Muscle of back (tissue), 13 donors: ENCODE measurements at places on chromosomes 1 and 21.

DNA sequence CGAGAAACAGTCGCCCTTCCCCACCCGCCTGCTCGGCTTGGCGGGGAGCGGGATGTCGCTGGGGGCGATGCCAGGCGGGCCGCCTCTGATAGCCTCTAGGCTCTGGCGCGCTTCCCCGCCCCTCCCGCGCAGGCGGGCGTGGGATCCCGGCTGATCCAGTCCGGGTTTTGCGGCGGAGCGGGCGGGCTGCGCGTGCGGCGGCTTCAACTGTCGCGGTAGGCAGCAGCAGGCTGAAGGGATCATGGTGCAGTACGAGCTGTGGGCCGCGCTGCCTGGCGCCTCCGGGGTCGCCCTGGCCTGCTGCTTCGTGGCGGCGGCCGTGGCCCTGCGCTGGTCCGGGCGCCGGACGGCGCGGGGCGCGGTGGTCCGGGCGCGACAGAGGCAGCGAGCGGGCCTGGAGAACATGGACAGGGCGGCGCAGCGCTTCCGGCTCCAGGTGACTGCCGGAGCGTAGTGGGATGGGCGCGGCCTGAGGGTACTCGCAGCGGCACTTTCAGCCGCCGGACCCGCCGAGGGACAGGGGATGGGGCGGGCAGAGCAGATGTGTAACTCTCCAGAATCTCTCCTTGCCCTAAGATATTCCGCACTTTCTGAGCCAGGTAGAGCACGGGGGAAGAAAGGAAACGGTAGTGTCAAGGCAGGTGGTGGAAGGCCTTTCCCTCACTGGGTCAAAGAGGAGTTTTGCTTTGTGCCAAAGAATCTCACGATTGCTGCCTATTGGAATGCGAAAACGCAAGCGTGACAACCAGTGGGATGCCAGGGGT lies at the start of gene FAAH:
FAAH (plus strand) TSS at position 210 of the 764 bp plus-strand sequence; CDS start at position 242, 32 bp downstream.
- peak; percentile 44 for DNase-seq

DNA sequence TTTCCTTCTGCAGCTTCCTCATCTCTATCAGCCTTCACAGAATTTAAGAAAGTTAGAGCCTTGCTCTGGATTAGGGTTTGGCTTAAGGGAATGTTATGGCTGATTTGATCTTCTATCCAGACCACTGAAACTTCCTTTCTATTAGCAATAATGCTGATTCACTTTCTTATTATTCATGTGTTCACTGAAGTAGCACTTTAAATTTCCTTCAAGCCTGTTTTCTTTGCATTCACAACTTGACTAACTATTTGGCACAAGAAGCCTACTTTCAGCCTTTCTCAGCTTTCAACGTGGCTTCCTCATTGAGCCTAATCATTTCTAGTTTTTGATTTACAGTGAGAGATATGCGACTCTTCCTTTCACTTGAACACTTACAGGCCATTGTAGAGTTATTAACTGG lies 528.5 kb downstream of the PLPP3 start:
- no peak for DNase-seq

DNA sequence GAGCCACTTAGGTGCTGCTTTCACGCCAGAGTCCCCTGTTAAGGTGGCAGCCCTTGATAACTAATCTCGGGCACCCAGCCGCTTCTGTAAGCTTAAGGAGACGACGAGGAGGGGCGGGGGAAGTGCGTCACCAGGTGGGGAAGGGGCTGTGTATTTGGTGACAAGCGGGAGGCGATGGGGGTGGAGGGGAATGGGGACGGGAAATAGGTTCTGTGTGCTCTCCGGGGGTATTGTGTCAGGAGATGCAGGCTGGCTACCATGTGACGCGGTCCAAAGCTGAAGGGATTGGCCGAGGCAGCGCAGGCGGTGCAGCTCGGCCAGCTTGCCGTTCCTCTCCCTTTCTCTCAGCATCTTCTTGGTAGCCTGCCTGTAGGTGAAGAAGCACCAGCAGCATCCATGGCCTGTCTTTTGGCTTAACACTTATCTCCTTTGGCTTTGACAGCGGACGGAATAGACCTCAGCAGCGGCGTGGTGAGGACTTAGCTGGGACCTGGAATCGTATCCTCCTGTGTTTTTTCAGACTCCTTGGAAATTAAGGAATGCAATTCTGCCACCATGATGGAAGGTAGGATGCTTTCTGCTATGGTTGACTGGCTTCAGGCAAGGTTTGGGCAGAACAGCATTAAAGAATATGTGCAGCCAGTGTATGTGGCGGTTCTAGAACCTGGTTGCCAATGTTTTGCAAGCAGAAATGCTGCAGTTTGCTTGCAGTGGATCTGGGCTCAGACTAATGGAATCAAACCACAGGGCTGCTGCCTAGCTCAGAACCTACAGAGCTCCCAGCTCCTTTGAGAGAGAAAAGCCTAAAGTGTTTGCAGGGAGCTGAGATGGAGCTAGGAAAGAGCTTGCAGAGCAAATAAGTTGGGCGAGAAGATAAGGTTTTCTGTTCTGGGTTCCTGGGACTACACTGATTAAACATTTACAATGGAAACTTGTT lies at the start of gene SGIP1:
SGIP1 (plus strand) TSS at position 350 of the 937 bp plus-strand sequence; CDS start at position 556, 206 bp downstream.
- peak; percentile 42 for DNase-seq

DNA sequence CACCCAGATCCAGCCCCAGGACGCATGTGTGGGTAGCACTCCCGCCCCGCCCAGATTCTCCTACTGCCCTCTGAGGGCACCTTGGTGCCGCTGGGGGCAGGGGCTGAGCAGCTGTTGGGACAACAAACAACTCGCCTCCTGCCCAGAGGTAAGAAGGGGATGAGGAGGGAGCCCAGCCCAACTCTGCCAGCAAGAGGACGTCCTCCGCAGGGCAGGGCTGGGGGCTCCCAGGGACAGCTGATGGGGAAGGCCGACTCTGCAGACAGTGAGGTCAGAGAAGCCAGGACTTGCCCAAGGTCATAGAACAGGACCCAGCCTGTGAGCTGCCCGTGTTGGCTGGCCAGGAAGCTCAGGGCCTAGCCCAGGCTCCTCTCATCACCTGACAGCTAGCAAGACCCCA lies 18.8 kb downstream of the RAP1GAP start:
- DNase-seq, result no peak

DNA sequence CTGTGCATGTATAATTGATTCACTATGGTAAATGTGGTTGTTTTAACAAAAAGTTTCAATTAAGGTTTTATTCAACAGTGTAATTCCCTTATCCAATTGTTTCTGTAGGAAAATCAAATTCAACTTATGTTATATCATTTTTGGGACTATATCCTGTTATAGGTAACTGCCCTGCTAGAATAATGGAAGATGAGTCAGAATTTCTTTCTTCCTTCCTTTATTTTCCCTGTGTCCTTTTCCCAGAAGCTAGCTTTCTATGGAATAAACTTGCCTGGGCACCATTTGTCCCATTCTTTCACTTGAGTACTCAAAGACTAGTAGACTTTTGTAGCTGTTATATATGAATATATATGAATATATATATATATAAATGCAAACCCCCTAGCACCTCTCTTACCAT lies 301.3 kb downstream of the TM2D1 start:
- no peak for DNase-seq

GRCh38 chr1:212368073-212368484 lies 46.6 kb downstream of the PACC1 start:
- peak; percentile 26 for DNase-seq

- DNase-seq, result peak; percentile 31
Measured at GRCh38 chr1:153592748-153593147, 20.2 kb downstream of the S100A16 start.

GRCh38 chr1:59046730-59047157 lies 250.2 kb upstream of the FGGY start:
- no peak for DNase-seq

- DNase-seq, result peak; percentile 73
Measured at GRCh38 chr1:24199291-24199900, 12.3 kb upstream of the IFNLR1 start.

DNA sequence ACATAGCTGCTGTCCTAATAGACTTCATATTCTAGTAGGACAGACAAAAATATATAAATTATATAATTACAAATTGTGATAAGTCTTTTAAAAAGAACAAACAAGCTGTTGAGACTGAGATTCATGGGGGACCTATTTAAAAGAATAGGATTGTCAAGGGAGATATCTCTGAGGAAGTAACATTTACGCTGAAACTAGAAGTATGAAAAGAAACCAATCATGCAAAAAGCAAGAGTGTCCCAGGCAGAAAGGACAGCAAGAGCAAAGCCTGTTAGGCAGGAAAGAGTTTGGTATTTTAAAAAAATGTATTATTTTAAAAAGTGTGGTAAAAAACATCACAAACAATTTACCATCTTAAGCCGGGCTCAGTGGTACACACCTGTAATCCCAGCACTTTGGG lies 9.1 kb upstream of the METTL13 start:
- no peak for DNase-seq

DNA sequence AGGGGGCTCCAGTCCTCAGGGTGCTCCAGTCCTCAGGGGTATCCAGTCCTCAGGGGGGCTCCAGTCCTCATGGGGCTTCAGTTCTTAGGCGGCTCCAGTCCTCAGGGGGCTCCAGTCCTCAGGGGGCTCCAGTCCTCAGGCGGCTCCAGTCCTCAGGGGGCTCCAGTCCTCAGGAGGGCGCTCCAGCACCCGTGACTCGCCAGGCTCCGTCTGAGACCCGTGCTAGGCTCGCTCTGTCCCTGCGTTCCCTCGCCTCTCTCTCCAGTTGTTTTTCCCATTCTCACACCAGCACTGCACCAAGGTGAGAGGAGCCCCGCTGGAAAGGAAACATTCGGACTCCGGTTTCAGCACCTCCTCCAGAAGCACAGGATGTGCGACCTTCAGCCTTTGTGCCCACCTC lies 9.4 kb upstream of the OR2M2 start:
- DNase-seq, result no peak

DNA sequence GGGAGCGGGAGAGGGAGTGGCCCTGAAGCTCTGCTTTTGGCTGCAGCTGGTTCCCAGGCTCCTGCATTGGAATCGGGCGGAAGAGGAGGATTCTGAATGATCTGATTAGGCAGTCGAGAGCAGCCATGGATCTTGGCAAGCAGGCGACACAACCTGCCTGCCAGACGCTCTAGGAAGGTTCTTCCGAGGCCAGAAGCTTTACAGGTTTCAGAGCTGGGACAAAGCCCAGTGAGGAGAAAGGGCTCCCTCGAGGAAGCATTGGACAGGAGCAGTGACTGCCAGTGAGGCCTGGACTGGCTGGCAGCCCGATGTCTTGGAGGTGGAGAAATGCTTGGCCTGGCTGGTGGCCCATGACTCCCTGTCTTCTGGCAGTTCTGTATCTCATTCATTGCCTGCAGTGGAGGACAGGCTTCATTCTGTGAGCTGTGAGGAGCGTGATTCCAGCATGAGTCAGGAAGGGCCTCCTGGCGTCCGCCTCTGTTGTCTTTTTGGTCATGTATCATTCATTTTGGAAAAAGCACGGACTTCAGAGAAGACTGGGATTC lies 132.7 kb upstream of the IPO9 start:
- peak; percentile 91 for DNase-seq

DNA sequence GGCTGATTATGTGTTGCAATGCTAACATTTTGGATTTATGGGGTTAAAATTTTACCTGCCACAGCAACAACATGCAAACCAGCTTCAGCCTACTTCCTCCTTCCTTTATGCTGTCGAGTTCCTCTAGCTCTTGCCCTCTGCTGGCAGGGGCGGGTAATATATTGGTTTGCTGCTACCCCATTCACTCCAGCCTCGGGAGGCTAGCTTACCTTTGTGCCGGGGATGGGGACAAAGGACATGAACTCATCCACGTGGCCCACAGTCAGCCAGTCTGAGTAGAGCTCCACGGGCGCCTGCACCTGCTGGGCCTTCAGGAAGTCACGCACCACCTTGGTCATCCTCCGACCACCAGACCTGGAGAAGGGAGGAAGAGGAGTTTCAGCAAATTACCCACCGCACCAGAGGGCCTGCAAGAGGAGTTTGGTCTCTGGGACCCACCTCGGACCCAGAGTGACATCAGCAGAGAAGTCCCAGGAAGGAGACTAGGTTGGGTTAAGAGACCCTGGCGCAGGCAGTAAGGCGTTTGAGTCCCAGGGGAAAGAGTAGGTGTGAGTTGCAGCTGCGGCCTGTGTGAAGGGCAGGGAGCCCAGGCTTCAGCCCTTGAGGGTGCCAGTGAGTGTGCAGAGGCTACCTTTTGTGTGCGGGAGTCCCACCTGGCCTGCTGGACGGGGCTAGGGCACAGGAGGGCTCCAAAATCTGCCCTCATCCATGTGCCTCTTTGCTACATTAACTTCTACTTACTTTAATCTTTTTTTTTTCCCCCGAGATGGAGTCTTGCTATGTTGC lies 21.8 kb upstream of the SDHB start:
- no peak for DNase-seq

GRCh38 chr1:66535061-66535460 lies 1.1 kb downstream of the SGIP1 start:
- no peak for DNase-seq

DNA sequence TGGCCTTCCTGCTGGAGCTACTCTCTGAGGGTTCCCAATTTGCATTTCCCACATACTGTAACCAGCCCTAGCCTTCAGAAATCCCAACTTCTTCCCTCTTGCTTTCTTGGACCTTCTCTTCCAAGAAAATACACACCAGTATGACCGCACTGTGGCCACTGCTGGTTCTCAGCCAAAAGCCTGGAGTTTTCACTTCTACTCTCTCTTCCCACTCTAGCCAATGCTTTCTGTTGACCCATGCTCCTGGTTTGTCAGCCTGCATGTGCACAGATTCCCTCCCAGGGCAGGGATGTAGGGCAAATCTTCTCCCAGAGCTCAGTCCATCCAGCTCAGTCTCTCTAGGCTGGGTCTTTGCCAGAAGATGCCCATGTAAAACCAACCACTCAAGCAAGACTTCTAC lies 664 bp downstream of the SLAMF1 start:
- no peak for DNase-seq

DNA sequence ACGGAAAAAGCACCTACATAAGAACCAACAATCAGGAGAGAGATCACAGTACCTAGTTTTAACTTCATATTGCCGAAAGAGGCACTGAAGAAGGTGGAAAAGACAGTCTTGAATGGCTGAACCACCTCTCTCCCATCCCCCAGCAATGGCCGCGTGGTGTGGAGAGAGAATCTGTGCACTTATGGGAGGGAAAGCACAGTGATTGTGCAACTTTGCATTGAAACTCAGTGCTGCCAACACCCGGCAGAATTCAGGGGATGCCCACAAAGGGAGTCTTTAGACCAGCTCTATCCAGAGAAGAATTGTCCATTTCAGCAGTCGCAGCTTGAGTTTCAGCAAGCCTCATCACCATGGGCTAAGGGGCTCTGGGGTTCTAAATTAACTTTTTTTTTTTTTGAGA lies 186.3 kb upstream of the USP25 start:
- no peak for DNase-seq

DNA sequence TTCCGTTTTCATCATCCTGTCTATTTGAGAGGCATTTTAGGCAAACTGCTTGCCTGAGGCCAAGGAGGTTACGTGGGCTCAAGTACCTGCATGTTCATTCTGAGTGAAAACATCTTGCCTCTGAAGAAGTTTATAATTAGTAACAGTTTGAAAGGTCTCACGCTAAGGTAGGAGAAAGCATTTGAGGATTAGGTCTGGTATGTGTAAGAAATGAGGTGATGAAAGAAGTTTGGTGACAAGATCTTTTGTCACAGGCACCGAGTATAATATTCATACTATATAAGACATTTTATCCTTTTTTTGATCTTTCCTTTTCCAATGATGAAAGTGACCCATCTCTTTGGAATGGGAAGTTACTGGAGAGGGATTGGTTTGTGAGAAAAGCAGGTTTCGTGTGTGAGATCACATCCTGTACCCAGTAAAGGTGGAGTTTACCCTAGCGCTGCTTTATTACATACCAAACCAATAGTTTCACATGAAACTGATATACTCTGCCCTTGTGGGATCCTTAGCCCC lies 98.7 kb upstream of the PDC start:
- DNase-seq, result peak; percentile 75

GRCh38 chr1:18723206-18723605 lies 92.6 kb downstream of the PAX7 start:
- no peak for DNase-seq
